Immature natural killer cell (primary cell): ENCODE measurements at places on chromosomes 5 and 9.

GRCh38 chr9:114777821-114778609 lies 27.8 kb downstream of the TNFSF15 start:
- no peaks in the 10 kb centered on the region for H3K4me1 ChIP-seq
- DNase-seq: no peak
- no peak overlapping the region for H3K4me3 ChIP-seq
- no peak overlapping the region for H3K27ac ChIP-seq
- peaks cover 6% of the 10 kb centered on the region for H3K27me3 ChIP-seq
- no peaks in the 10 kb centered on the region for H3K36me3 ChIP-seq

DNA sequence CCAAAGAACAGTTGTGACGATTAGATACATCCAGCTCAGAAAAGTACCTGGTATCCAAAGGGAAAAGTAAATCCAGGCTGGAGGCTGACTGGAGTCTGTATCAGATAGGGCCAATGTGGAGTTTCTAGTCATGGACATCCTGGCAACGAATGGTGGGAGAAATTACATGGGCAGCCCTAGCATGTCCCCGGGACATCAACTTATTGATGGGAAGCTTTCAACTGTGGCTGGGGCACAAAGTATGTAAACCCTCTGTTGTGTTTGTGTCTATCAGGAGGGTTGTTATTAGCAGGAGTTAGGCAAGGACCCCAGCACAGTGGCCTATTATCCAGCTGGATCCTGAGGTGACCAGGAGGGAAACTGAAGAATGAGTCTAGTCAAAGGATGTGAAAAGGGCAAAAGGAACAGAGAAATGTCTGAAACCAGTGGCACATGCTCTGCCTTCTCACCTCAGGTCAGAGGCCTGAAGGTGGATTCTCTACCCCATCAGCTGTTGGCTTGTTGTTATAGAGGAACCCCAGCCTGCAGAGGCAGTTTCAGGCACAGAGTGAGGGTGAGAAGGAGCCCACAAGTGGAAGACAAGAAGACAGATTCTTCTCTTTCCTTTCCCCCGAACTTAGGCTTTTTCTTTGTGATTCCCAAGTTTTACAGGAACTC lies 19.9 kb downstream of the IFNW1 start:
- no peak overlapping the region for H3K27ac ChIP-seq
- no peak for DNase-seq

DNA sequence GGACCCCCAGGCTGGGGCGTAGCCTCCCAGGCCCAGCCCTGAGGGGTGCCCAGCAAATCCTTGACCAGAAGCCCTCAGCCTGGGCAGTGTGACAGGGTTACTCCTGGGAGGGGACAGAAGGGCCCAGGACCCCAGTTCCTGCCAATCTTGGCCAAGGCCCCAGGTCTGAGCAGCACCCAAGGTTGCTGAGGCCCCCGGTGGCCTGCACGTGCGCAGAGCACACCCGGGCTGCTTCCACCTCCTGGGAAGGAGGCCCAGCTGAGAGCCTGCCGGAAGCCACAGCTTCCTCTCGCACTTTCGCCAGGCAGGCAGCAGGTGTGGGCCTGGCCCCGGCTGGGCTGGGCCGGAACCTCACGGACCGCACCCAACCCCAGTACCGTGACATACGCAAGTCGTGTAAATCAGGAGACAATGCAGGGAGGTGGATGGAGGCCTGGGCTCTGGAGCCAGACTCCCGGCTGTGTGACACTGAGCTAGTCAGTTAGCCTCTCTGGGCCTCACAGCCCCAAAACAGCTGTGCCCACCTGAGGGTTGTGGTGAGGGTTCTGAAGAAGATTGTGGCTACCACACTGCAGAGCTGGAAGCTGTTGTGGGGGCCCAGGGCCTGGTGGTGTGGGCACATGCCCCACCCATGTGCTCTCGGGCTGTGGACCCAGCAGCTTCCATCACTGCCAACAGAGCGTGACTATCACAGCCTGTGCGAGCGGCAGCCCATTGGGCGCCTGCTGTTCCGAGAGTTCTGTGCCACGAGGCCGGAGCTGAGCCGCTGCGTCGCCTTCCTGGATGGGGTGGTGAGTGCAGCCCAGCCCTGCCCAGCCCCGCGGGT lies 5.1 kb downstream of the GRK6 start:
- H3K36me3 ChIP-seq: peaks cover 4% of the 10 kb centered on the region
- peak overlapping the region; percentile 98 for H3K27ac ChIP-seq
- H3K4me3 ChIP-seq: peak overlapping the region; percentile 93
- peak; percentile 84 for DNase-seq

DNA sequence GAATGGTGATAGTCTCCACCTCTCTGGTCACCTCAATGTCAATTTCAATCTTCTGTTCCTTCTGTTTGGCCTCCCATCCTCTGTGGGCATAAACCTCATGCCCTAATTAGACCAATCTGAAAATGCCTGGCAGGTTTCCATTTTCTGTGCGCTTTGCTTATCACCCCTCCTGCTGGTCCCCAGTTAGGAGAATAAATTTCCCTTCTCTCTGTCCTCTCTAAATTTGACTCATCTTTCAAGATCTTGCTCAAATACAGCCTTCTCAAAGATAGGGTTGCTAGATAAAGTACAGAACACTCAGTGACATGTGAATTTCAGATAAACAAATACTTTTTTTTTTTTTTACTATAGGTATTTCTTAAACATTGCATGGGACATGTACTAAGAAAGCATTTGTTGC lies 69.4 kb upstream of the CD180 start:
- no peak overlapping the region for H3K4me3 ChIP-seq
- H3K27me3 ChIP-seq: no peaks in the 10 kb centered on the region
- H3K36me3 ChIP-seq: no peaks in the 10 kb centered on the region

DNA sequence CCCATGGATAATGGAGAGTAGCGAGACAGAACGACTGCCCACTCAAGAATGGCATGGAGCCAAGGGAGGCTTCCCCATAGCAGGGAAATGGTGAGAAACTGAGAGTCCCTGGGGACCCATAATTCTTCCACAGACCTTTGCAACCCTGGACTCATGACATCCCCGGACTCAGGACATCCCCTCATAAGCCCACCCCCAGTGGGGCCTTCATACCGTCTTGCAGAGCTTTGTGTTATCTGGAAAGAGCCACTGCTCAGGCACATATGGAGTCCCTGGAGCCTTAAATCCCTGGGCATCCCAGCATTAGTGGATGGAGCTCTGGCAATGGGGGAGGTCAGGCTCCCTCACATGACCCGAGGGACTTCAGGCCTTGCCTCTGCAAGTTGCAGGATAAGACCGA lies 865.4 kb upstream of the ARRDC3 start:
- H3K4me1 ChIP-seq: no peaks in the 10 kb centered on the region
- H3K36me3 ChIP-seq: no peaks in the 10 kb centered on the region
- no peak for DNase-seq
- no peak overlapping the region for H3K4me3 ChIP-seq

DNA sequence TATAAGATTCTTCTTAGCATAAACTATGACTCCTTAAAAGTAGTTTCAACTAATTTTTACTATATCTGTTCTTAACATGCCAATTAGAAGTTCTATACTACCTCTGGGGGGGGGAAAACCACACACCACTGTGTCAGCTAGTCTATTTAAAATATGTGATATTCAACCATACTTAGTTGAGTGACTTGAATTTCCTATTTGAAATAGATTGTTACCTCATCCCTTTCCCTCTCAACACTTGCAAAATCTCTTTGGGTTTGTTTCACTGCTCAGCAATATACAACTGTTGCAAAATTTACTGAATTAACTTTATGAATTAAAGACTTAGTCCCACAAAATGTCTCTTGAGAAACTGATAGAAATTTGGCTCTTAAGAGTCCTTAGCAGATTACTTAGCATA lies 151.1 kb upstream of the POU5F2 start:
- peaks cover 7% of the 10 kb centered on the region for H3K4me1 ChIP-seq
- no peak for DNase-seq
- no peaks in the 10 kb centered on the region for H3K27me3 ChIP-seq
- H3K27ac ChIP-seq: peak overlapping the region; percentile 67
- no peaks in the 10 kb centered on the region for H3K36me3 ChIP-seq
- no peak overlapping the region for H3K4me3 ChIP-seq

DNA sequence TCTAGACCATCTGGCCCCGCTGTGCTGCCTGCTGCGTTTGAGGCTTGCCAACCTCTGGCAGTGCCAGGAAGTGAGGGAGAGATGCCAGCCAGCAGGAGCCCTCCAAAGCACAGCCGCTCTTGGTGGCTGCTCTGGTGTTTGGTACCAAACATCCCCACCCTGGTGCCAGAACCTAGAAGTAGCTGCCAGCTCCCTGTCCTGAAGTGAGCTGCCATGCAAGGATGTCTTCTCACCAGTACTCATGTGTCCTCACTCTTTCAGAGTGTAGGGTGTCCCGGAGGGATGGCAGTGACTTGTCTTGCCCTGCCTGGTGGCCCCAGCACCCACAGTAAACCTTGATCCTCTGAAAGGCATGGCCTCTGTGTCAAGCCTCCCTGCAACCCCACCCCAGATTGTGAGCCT lies 43.4 kb downstream of the AMBP start:
- no peak overlapping the region for H3K27ac ChIP-seq
- peaks cover 4% of the 10 kb centered on the region for H3K27me3 ChIP-seq
- no peak for DNase-seq
- peaks cover 15% of the 10 kb centered on the region for H3K36me3 ChIP-seq
- H3K4me3 ChIP-seq: no peak overlapping the region

DNA sequence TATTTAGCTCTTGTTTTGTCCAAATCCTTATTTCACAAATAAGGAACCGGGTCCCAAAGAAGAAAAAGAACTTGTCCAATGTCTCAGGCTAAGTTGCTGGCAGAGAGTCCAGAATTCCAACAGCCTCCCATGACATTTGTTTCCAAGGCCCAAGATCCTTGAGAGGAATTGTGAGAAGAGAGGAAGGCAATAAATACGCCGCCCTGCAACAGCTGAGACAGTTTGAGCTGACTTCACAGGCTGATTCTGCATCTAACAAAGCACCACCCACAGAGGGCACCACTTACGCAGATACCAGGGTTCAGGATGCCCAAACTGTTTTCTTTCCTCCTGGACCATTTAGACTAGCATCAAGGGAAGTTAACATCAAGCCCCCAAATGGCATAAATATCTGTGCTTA lies 211.3 kb downstream of the FAM114A2 start:
- H3K4me1 ChIP-seq: no peaks in the 10 kb centered on the region
- H3K36me3 ChIP-seq: no peaks in the 10 kb centered on the region
- no peak overlapping the region for H3K27ac ChIP-seq
- DNase-seq: no peak
- H3K27me3 ChIP-seq: peaks cover 6% of the 10 kb centered on the region
- no peak overlapping the region for H3K4me3 ChIP-seq

DNA sequence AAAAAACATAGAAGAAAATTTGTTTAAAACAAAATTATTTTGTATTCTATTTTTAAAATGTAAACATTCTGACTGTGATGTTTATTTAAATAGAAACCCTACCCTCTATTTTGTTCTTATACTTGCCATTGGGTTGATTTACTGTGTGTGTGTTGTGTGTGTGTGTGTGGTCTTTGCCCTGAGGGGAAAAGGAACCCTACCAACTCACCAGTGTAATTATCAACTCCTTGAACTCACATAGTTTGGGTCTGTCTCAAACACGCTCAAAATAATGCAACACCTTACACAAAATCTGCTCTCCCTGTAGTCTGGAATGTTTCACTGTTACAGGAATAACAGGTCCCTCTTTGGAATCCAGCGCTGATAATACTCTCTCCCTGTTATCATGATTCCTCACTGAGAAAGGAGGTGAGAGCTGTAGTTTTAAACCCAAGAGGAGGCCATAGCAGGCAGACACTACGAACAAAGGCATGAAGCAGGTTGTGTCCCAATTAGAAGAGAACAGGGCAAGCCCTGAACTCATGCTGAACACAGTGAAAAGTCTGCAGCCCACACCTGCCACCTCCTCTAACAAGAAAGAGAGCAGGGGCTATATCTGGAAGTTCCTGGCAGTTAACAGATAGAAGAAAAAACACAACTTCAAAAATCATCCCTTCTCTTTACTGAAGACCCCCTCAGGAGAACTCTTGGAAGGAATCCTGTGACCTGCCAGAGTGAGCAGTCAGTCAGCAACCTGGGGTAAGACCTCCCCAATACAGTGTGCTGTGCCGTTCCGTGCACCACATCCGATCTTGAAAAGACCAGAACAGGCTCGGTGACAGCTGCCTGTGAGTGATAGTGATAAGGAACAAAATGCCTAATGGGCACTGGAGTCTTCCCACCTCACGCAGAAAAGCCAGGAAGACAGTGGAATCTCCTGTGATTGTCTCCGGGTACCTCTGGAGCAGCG lies 608.1 kb upstream of the ADAMTS16 start:
- no peak for DNase-seq
- H3K4me3 ChIP-seq: no peak overlapping the region
- H3K27ac ChIP-seq: no peak overlapping the region
- H3K36me3 ChIP-seq: no peaks in the 10 kb centered on the region

DNA sequence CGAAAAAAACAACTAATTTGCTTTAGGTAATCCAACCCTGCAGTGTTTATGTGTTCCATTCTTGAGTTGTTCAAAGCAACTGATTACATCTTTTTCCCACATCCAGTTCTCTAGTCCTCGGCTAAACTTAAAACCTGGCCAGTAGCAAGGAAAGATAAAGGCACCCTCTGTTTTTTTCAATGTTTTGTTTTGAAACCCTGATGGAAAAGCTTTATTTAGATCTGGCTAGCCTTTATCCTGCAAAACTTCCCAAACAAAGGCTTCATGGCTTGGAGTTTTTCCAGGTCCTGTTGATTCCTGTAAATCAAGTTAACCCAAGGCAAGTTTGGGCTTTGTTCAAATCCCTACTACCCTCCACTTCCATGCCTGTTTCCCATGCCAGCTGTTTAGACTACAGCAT lies 105.1 kb downstream of the CEMIP2 start:
- peaks cover 25% of the 10 kb centered on the region for H3K4me1 ChIP-seq
- no peak overlapping the region for H3K4me3 ChIP-seq
- H3K27me3 ChIP-seq: peaks cover 2% of the 10 kb centered on the region
- no peak for DNase-seq
- peaks cover 1% of the 10 kb centered on the region for H3K36me3 ChIP-seq

DNA sequence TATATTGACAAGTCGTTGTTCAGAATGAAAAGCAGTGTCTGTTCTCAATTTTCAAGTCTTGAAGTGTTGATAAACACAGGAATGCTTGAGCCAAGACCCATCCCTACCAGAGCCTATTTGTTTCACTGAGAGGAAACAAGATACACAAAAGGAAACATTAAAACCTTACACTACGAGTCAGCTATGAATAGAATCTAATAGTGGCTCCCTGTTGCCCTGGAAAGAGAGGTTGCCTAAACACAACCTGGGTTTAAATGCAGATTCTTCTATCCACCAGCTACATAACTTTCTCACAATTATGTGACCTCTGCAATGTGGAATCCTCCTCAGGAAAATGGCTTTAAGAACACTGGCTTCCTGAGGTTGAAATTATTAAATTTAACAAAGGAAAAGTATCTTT lies 29.1 kb upstream of the BNC2 start:
- H3K36me3 ChIP-seq: no peaks in the 10 kb centered on the region
- H3K4me1 ChIP-seq: peaks cover 28% of the 10 kb centered on the region
- H3K4me3 ChIP-seq: no peak overlapping the region
- peaks cover 7% of the 10 kb centered on the region for H3K27me3 ChIP-seq
- DNase-seq: no peak
- no peak overlapping the region for H3K27ac ChIP-seq

DNA sequence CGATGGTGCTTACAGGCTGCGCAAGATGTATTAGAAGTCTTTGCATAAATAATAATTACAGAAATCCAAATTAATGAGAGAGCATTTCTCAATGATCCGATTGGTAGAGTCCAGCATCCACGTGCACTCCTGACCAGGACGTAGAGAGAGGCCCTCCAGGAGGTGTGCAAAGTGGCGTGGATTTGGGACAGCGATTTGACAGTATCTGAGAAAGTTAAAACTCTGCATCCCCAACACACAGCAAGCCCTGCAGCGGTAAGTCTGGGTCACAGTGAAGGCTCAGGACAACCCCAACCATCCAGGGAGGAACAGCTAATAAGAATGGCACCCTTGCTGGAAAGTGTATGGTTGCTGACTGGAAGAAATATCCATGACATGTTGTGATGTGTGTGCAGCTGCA lies 180.2 kb downstream of the AUH start:
- H3K36me3 ChIP-seq: no peaks in the 10 kb centered on the region
- no peak overlapping the region for H3K4me3 ChIP-seq
- H3K27me3 ChIP-seq: no peaks in the 10 kb centered on the region
- DNase-seq: no peak
